ENCODE measurements at places on chromosomes 3 and 15.
A peak's percentile ranks its signal among the peaks of the same experiment; 100 is the strongest.

DNA sequence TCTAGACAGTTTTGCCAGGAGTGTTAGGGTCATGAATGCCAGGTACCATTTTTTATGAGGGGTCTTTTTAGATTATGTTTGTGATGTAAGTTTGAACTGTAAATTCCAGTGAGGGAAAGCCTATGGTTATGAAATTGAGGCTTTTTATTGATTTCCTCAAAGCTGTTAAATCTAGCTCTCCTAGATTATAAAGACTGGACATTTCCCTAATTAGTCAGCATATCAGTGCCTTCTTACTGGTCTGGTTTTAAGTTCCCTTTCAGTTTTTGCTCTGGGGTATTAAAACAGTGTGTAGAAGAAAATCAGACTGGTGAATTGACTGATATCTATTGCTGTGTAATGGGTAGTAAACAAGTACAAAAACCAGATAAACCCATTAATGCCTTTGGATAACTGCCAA lies 39.2 kb downstream of the LRRC49 start:
- H3K4me3 ChIP-seq: no peak overlapping the region
- no peaks in the 10 kb centered on the region for H3K36me3 ChIP-seq
- no peak overlapping the region for H3K27ac ChIP-seq
- no peaks in the 10 kb centered on the region for H3K27me3 ChIP-seq

DNA sequence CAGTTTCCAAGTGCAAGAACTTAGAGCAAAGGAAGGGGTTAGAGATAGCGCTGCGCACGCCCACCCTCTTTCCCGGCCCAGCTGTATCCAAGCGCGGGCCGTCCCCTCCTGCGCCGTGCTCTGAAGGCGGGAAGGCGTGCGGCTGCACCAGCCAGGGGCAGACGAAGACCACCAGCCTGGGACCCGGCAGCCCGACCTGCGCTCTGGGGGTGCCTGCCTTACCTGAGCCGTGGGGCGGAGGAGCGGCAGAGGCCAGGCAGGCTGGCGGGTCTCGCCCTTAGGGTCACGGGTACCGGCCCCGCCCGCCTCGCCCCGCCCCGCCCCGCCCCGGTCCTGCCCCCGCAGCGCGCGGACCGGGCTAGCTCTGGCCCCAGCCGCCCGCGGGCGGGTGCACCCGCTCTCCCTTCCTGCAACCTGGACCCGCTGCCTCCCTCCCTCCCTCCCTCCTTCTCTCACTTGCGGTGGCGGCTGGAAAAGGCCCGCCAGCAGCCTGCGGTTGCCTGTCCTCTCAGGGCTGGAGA lies at the start of gene WDR72:
WDR72 (minus strand) TSS at position 253 of the 521 bp plus-strand sequence. CDS start 26,514 bp downstream, outside the sequence.
- H3K36me3 ChIP-seq: no peaks in the 10 kb centered on the region
- peaks cover 2% of the 10 kb centered on the region for H3K4me1 ChIP-seq
- H3K4me3 ChIP-seq: peak within 1 kb of the TSS; percentile 51
- H3K27me3 ChIP-seq: peaks cover 5% of the 10 kb centered on the region

GRCh38 chr3:181860235-181860634 lies 148.5 kb downstream of the SOX2 start:
- peak overlapping the region; percentile 88 for H3K27ac ChIP-seq
- H3K4me1 ChIP-seq: no peaks in the 10 kb centered on the region
- no peaks in the 10 kb centered on the region for H3K36me3 ChIP-seq
- no peak overlapping the region for H3K4me3 ChIP-seq
- H3K27me3 ChIP-seq: no peaks in the 10 kb centered on the region

DNA sequence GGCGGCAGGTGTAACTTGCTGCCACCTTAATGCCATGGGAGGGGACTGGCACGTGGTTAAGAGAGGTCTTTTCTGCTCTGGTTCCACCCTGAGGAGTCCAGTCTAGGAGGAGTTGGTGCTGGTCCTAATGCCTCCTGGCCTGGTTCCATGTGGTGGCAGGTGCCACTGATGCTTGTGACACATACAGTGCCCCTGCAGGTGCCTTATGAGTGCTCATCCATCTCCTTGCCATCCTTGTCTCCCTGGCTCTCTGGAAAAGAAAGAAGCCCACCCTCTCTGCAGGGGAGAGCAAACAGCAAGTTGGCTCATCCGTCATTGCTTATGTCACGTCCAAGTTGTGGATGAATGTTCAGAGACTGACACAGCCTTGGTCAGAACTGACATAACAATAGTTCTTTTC lies 175.8 kb upstream of the DPH6 start:
- no peak overlapping the region for H3K27ac ChIP-seq
- no peak overlapping the region for H3K4me3 ChIP-seq
- no peaks in the 10 kb centered on the region for H3K36me3 ChIP-seq
- no peaks in the 10 kb centered on the region for H3K27me3 ChIP-seq
- DNase-seq: no peak
- no peaks in the 10 kb centered on the region for H3K4me1 ChIP-seq

DNA sequence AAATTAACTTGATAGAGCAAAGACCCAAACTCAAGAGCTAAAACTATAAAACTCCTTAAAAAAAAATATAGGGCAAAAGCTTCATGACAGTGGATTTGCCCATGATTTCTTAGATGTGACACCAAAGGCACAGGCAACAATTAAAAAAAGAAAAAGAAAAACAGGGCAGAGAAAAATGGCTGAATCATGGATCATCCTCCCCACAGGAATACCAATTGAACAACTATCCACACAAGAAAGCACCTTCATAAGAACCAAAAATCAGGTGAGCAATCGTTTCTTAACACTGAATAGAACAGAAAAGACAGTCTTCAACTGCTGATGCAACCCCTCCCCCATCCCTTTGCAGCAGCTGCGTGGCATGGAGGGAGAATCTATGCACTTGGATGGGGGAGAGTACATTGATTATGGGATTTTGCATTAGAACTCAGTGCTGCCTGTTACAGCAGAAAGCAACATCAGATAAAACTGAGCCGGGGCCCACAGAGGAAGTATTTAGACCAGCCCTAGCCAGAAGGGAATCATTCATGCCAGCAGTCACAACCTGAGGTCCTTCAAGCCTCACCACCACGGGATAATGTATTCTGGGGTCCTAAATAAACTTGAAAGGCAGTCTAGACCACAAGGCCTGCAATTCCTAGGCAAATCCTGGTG lies 15.7 kb downstream of the C3orf33 start:
- H3K4me1 ChIP-seq: no peaks in the 10 kb centered on the region
- no peak overlapping the region for H3K4me3 ChIP-seq
- no peak for DNase-seq
- H3K27me3 ChIP-seq: no peaks in the 10 kb centered on the region
- no peak overlapping the region for H3K27ac ChIP-seq

- peaks cover 1% of the 10 kb centered on the region for H3K36me3 ChIP-seq
- no peaks in the 10 kb centered on the region for H3K27me3 ChIP-seq
- H3K27ac ChIP-seq: no peak overlapping the region
- DNase-seq: no peak
Observed at GRCh38 chr3:124854009-124854408, 33.2 kb downstream of the ITGB5 start.

GRCh38 chr3:58962040-58962651 lies 87.7 kb downstream of the CFAP20DC start:
- no peak for DNase-seq
- H3K4me1 ChIP-seq: no peaks in the 10 kb centered on the region
- no peak overlapping the region for H3K4me3 ChIP-seq
- H3K27me3 ChIP-seq: no peaks in the 10 kb centered on the region
- no peak overlapping the region for H3K27ac ChIP-seq

DNA sequence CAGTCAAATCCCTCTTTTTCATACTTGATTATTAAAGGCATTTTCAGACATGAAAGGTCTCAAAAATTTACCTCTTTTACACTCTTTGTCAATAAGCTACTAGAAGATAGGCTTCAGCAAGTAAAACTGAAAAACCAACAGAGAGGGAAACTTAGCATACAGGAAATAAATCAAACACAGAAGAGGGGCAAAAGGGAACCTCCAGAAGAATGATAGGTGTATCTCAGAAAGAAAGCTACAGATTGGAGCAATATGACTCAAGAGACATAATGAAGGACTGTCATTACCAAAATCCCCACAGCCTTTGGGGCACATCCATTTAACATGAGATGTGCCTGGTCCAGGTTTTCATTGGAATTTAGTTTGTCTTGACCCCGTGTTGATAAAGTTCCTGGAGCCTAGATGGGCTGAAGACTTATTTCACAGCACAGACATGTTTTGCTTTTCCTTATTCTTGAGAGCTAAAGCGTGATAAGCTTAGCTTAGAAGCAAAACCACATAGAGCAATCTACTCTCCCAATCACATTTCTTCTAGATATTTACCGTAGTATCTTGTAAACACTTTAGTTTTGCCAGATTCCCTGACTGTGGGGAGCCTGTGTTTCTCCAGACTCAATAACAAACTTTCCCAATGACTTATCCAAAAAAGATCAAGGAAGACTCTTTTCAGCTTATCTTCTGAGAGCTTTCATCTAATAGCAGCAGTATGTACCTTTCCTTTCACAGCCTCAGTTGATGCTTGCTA lies 11.7 kb downstream of the LRRFIP2 start:
- no peak overlapping the region for H3K4me3 ChIP-seq
- peaks cover 3% of the 10 kb centered on the region for H3K4me1 ChIP-seq
- no peak for DNase-seq
- H3K36me3 ChIP-seq: no peaks in the 10 kb centered on the region

DNA sequence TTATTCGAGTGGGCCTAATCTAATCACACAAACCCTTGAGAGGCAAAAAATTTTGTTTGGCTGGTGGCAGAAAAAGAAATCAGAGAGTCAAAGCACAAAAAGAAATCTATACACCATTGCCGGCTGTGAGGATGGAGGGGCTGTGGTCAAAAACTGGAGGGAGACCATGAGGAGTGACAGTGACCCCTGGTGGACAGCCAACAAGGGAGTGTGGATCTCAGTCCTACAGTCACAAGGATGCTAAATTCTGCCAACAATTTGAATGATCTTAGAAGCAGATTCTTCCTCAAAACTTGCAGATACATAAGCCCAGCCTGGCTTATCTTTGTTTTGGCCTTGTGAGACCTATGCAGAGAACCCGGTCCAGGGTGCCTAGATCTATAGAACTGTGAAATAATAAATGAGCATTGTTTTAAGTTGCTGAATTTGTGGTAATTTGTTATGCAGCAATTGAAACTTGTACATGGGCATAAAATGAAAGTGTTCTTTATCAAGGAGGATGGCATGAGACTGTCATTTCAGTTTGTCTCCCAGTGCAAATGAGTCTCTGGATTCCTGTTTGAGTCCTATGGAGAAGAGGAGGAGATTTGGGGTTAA lies 103.0 kb upstream of the ARHGEF26 start:
- H3K36me3 ChIP-seq: no peaks in the 10 kb centered on the region
- DNase-seq: peak; percentile 55
- H3K27ac ChIP-seq: no peak overlapping the region
- H3K4me3 ChIP-seq: no peak overlapping the region
- H3K4me1 ChIP-seq: no peaks in the 10 kb centered on the region
- H3K27me3 ChIP-seq: no peaks in the 10 kb centered on the region

- no peak overlapping the region for H3K27ac ChIP-seq
- no peaks in the 10 kb centered on the region for H3K27me3 ChIP-seq
- no peak overlapping the region for H3K4me3 ChIP-seq
- no peaks in the 10 kb centered on the region for H3K36me3 ChIP-seq
- no peak for DNase-seq
Observed at GRCh38 chr3:131762981-131763564, 260.3 kb upstream of the MRPL3 start.

- H3K27me3 ChIP-seq: no peaks in the 10 kb centered on the region
- DNase-seq: no peak
- no peak overlapping the region for H3K27ac ChIP-seq
- H3K4me1 ChIP-seq: no peaks in the 10 kb centered on the region
Observed at GRCh38 chr3:53728606-53729005, 117.6 kb downstream of the CHDH start.

GRCh38 chr15:101068961-101069653 lies 149.9 kb downstream of the LRRK1 start:
- no peaks in the 10 kb centered on the region for H3K27me3 ChIP-seq
- no peak overlapping the region for H3K4me3 ChIP-seq
- DNase-seq: peak; percentile 89
- H3K36me3 ChIP-seq: no peaks in the 10 kb centered on the region

GRCh38 chr15:36591536-36592411 lies 12.3 kb downstream of the CDIN1 start:
- DNase-seq: no peak
- peaks cover 2% of the 10 kb centered on the region for H3K4me1 ChIP-seq
- H3K27me3 ChIP-seq: no peaks in the 10 kb centered on the region
- no peak overlapping the region for H3K27ac ChIP-seq

- H3K4me3 ChIP-seq: no peak overlapping the region
- peak; percentile 68 for DNase-seq
- no peaks in the 10 kb centered on the region for H3K36me3 ChIP-seq
- no peaks in the 10 kb centered on the region for H3K27me3 ChIP-seq
- no peaks in the 10 kb centered on the region for H3K4me1 ChIP-seq
Observed at GRCh38 chr3:175940881-175941280, 1081.7 kb downstream of the NAALADL2 start.

GRCh38 chr3:55191911-55192775 lies 264.3 kb upstream of the LRTM1 start:
- H3K4me3 ChIP-seq: no peak overlapping the region
- no peaks in the 10 kb centered on the region for H3K4me1 ChIP-seq
- H3K36me3 ChIP-seq: no peaks in the 10 kb centered on the region
- no peak for DNase-seq
- no peaks in the 10 kb centered on the region for H3K27me3 ChIP-seq

GRCh38 chr15:94177112-94177511 lies 54.2 kb upstream of the MCTP2 start:
- H3K36me3 ChIP-seq: no peaks in the 10 kb centered on the region
- no peak overlapping the region for H3K27ac ChIP-seq
- no peak overlapping the region for H3K4me3 ChIP-seq
- H3K4me1 ChIP-seq: no peaks in the 10 kb centered on the region

DNA sequence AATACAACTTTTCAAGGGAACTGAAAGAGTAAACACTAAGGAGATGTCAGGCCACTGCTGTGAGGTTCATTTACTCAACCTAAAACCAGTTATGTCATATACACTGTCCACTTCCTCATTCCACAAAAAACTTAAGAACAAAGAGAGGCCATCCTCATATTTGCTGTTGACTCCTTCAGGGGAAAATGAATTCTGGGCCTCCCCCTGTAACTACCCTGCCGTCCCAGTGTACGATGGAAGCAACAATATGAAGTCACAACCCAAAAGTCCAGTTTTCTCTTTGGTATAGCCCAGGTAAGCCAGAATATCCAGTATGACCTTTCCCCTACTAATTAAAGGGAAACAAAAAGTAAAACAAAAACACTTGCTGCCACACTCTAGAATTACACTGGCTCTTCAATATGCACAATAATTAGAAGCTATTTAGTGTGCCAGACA lies 16.2 kb downstream of the CEP152 start:
- no peaks in the 10 kb centered on the region for H3K27me3 ChIP-seq
- no peak overlapping the region for H3K4me3 ChIP-seq
- no peaks in the 10 kb centered on the region for H3K36me3 ChIP-seq

DNA sequence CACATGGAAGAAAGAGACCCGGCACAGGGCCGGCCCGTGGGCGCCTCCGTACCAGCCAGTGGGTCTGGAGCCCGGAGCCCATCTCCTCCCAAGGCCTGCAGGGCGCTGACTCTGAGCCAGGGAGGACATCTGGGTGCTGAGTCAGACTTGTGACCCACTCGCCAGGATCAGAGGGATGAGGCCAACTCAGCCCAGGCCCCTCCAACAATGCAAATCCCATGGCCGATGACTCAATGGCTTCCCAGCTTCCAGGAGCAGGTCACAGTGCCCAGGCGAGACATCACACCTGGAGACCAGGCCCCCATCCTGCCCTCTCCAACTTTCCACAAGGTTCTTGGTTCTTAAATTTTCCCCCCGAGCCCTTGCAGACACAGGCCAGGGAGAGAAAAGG lies 95.1 kb downstream of the LRIG1 start:
- H3K4me3 ChIP-seq: no peak overlapping the region
- peaks cover 45% of the 10 kb centered on the region for H3K36me3 ChIP-seq
- no peaks in the 10 kb centered on the region for H3K27me3 ChIP-seq
- DNase-seq: no peak
- no peak overlapping the region for H3K27ac ChIP-seq
- H3K4me1 ChIP-seq: peaks cover 6% of the 10 kb centered on the region

- no peaks in the 10 kb centered on the region for H3K4me1 ChIP-seq
- DNase-seq: no peak
- peaks cover 11% of the 10 kb centered on the region for H3K36me3 ChIP-seq
- H3K4me3 ChIP-seq: no peak overlapping the region
Observed at GRCh38 chr3:196932600-196932999, 9.7 kb downstream of the NCBP2 start.
